ENCODE measurements at places on chromosomes 6 and 20.
A peak's percentile ranks its signal among the peaks of the same experiment; 100 is the strongest.

- no peak for DNase-seq
Measured at GRCh38 chr20:58453391-58453790, 61.8 kb downstream of the APCDD1L start.

DNA sequence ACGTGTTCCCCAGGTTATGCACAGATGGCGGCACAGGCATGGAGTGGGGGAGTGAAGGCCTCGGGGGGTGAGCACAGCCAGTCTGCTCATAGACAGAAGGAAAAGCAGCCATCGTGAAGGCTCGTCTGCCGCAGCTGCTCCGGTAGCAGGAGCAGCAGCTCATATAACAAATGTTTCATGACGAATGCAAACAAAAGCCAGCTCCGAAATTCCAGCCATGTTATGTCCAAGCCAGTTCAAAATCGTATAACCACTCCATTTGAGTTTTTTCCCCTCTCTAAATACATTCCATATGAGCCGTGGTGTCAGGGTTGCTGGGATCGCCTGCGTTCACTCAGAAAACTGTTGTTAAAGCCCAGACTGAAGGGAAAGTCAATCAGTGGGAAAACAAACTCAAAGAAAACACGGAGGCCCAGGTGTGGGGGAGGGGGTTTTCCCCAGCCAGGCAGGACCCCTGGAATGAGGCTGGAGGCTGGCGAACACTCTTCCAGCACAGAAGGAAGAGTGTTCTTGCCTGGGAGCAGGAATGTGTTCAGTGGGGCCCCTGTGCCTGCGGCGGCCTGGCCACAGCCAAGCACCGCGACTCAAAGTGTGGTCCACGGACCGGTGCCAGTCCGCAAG is 280.4 kb upstream of the TAB2 start:
- DNase-seq: no peak

DNA sequence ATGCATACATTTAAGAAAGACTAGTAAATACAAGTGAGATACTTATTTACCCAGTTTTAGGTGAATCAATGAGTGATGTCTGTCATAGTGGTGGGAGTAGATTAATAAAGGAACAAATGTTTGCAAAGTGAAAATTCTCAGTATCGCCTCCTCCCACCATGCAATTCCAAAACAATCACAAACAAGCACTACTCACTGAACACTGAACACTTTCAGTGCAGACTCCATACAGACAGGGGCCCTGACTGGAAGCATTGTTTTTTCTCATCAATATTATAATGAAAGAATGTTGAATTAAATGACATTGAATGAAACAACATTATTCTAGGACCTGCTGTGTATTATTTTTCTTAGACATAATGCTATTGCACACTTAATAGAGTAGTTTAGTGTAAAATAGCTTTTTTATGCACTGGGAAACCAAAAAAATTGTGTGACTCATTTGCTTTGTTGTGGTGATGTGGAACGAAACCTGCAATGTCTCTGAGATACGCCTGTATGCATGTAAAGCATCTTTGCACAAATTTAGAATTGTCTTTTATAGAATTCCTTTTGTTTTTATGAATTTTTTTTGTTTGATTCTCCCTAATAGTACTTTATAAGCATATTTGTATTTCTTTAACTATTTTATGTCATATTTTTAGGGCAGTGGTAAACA is 317.5 kb downstream of the UTRN start:
- peak; percentile 60 for DNase-seq

GRCh38 chr6:74976026-74976425 is 229.8 kb downstream of the COL12A1 start:
- DNase-seq: no peak

- DNase-seq: no peak
Measured at GRCh38 chr6:161095916-161096315, 104.3 kb downstream of the MAP3K4 start.

GRCh38 chr6:67888546-67888885 is 746.6 kb upstream of the ADGRB3 start:
- no peak for DNase-seq

GRCh38 chr6:80440496-80441115 is 334.1 kb downstream of the BCKDHB start:
- DNase-seq: no peak

DNA sequence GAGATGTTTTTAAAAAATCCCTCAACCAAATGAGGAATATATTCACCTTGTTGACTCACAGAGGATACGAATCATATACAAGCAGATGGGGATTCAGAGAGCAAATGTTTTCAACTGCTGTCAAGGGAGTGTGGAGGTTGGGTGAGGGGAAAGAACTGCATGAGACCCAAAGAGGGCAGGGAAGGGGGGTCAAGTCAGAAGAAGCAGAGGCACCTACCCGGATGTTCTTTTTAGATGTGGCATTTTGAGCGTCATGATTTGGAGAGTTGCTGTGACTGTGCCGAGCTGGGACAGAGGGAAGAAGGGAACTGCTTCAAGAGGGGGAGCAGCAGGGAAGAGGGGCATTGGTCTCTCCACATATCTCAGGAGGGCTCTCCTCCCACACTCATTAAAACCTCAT is 191.3 kb upstream of the PROKR2 start:
- no peak for DNase-seq

DNA sequence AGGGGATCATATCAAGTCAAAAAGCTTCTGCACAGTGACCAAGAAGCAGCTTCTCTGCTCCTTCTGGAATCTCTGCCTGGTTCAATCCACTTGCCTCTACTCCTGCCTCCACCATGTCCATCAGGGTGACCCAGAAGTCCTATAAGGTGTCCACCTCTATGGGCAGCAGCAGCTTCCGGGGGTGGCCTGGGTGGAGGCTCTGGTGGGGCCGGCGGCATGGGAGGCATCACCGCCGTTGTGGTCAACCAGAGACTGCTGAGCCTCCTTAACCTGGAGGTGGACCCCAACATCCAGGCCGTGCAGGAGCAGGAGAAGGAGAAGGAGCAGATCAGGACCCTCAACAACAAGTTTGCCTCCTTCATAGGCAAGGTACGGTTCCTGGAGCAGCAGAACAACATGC is 159.3 kb downstream of the PRKN start:
- no peak for DNase-seq

DNA sequence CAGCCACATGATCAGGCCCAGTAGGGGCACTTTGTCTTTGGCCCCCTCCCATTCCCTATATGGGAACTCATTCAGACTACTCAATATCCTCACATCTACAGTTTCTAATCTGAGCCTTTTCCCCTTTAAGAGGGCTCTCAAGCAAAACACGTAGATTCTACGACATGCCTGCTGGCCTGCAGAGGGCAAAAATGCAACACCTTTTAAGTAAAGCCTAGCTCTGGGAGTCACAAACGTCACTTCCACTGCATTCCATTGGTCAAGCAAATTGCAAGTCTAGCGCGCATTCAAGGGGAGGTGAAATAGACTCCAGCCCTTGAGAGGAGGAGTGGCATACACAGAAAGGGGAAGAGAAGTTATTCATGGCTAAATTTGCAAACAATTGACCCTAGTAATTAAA is 70.6 kb downstream of the CDC40 start:
- no peak for DNase-seq

DNA sequence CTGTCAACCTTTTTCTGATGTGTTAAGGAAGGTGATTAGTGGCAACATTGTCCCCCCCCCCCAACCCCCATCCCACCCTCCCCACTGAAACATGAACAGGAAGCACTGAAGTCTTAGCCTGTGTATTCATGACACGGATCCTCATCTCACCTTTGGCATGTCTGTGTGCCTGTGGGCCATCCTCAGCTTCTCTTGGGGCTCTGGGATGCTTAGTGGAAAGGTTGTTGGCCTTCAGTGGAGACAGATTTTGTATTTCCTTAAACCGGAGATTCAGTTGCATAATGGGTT is 93.6 kb downstream of the RREB1 start:
- no peak for DNase-seq

DNA sequence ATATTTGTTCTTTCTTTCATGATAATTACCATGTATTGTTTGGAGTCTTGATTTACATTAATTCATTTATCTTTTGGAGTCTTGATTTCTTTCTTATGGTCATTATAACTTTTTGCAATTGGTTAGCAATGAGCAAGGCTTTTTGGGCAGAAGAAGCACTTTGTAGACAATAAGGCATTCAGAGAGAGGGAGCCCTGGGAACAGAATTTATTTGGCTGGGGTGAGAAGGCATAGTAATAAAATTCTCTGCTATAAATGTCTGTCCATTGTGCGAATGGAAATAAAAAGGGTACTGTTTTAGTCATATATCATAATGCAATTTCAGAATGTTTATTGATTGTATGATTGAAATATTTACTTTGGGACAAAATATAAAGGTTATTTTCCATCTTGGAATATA is 147.0 kb downstream of the SLC35F1 start:
- no peak for DNase-seq

DNA sequence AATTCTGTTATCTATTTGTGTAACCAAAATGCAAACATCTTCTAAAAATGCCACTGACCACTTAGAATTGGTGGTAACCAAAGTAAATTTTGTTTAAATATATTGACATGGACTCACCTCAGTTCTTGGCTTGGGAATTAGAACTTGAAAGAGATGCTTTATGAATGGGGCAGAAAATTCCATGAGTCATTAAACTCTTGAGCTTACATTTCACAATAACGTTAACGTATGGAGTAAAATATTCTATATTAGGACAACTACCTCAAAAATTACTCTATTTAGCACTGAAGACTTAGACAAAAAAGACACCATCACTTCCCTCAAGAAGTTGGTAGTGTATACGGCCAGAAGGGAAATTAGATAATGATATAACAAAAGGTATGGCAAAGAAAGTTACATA is 752.2 kb upstream of the MARCKS start:
- DNase-seq: no peak

- DNase-seq: no peak
Measured at GRCh38 chr20:56769921-56770600, 141.0 kb downstream of the TFAP2C start.

DNA sequence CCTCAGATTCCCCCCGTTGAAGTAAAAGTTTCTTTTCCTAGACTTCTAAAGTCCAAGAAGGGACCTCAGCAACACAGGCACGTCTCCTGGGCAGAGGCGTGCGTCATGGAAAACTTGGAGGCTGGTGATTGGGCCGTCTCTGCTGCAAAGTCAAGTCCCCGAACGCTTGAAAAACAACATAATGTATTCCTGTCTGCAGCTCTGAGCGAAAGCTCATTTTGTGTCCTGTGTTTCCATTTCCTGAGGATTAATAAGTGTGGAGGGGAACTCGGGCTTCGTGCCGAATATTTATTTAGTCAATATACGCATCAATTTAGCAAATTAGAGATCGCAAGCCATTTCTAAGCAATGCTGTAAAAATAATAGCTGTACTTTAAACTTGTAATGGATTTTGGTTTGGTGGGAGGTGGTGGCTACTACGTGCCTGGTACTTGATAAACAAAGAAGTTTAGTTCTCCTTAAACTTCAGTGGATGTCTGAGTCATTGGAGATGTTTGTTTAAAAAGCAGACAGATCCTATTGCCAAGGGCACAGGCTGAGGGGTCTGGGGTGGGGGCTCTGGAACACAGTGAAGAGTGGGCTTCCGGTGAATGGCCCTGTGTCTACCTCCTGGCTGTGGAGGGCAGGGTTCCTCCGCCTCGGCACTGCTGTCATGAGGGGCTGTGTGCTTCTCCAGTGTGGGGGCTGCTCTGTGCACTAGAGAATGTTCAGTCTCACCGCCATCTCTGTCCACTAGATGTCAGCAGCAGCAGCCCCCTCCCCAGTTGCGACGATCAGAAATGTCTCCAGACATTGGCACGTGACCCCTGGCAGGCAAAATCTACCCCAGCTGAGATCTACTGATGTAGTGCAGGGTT is 21.8 kb downstream of the PCK1 start:
- no peak for DNase-seq

GRCh38 chr6:142851601-142852000 is 93.4 kb downstream of the HIVEP2 start:
- no peak for DNase-seq

GRCh38 chr6:156778454-156779205 is 1.5 kb downstream of the ARID1B start:
- peak; percentile 29 for DNase-seq

DNA sequence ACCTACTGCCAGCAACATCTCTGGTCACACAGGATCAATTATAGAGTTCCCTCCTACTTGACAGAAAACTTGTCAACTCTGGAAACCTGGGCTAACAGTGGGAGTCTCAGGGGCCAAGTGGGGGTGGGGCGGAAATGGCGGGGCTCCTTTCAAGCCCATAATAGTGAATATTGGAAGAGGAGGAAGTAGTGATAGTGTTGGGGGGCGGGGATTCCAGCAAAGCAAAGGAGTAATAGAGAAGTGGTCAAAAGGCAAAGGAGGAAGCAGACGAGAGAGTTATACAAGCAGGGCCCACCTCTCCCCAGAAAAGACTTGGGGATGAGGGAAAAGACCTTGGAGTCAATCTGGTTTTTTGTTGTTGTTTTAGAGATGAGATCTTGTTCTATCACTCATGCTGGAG is 2.1 kb downstream of the DEF6 start:
- peak; percentile 47 for DNase-seq

Measured in CD4-positive, alpha-beta T cell treated with Interleukin-4 for 4 hours (primary cell).